ENCODE measurements at places on chromosomes 2 and 18. TPM values are rescaled to one million over a fixed set of nuclear protein-coding genes. Genes with fewer than 3 reads are reported as not detected.

DNA sequence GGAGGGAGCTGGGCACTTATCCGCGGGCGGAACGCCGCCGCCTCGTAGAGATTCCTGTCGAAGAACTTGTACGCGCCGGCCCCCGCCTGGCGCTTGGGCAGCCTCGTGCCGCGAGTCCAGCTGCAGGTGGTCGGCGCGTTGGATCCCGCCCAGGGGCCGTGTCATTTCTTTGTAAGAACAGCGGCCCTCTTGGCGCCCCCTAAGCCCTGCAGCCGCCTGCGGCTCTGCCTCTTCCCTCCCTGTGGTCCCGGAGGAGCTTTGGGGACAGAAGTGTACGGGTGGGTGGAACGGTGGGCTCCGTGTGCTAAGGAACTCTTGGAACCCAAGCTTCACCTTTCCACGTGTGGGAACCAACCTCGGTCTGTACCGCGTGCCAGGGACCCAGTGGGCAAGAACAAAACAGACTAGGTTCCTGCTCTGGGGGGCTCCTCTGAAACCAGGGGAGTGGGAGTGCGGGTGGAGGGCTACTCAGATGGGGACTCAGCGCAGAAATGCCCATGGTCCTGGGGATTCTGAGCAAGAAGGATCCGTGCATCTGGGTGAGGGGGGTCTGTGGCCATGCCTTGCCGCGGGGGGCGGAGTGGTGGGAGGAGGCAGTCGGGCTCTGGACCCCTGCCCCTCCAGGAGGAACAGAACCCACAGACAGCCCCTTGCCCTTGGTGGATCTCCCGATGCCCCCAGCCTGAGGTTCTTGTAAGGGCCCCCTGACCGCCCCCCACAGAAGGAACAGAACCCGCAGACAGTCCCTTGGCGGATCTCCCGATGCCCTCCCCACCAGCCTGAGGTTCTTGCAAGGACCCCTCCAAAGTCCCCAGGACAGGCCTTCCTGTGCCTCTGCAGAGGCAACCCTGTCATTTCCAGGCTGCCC is 1.5 kb downstream of the GPC1 start:
- DNase-seq = peak; percentile 11

GRCh38 chr2:223043164-223043941 is 8.6 kb upstream of the KCNE4 start:
- no peak for DNase-seq

DNA sequence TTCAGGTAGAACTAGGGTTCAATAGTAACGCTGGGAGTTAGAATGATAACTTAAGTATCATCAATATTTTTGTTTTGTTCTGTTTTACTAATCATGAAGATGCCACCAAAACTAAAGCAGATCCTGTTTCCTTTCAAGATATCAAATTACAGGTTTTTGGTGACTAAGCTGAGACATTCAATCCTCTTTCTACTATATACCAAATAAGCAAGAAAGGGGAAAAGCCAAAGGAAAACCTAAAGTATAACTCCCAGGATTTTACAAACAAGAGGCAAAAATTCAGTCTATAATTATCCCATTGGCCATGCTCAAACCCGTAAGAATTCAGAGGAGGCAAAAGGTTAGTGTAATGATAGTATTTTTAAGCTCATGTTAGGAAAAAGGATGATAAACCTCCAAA is 175.2 kb upstream of the CCDC150 start:
- DNase-seq = no peak

APLF gene
- total RNA-seq = 2.9 TPM

DNA sequence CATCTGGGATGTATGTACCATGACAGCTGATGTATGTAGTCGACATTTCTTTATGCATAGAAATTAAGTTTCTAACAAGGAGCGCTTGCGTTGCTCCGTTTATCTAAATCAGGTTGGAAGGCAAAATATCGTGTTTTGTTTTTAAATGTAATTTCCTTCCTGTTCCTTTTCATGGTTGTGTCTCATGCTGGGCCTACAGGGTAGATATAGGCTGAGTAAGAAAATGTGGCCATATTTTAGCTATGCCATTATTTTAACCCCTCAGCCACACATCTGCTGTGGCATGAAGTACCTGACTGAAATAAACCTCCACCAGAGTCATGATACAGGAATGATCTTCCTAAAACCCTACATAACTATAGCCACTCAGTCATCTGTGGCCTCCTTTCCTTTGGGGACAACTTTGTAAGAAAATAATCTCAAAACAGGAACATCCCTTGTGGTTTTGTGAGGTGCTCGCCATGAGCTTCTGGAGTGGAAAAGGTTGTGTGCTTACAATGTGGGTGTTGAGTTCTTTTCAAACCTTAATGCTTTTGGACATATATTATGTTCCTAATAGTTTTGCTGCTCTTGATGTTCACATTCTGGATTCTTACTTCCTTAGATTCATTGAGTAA is 214.3 kb downstream of the FAM210A start:
- DNase-seq = peak; percentile 8

TIGD1 gene
- total RNA-seq = 8.7 TPM

GRCh38 chr2:76288598-76288997 is 577.9 kb upstream of the GCFC2 start:
- DNase-seq = no peak

GRCh38 chr2:240078631-240079030 is 25.3 kb upstream of the OR6B3 start:
- no peak for DNase-seq

WNT6 gene
- 0.25 TPM for total RNA-seq

DNA sequence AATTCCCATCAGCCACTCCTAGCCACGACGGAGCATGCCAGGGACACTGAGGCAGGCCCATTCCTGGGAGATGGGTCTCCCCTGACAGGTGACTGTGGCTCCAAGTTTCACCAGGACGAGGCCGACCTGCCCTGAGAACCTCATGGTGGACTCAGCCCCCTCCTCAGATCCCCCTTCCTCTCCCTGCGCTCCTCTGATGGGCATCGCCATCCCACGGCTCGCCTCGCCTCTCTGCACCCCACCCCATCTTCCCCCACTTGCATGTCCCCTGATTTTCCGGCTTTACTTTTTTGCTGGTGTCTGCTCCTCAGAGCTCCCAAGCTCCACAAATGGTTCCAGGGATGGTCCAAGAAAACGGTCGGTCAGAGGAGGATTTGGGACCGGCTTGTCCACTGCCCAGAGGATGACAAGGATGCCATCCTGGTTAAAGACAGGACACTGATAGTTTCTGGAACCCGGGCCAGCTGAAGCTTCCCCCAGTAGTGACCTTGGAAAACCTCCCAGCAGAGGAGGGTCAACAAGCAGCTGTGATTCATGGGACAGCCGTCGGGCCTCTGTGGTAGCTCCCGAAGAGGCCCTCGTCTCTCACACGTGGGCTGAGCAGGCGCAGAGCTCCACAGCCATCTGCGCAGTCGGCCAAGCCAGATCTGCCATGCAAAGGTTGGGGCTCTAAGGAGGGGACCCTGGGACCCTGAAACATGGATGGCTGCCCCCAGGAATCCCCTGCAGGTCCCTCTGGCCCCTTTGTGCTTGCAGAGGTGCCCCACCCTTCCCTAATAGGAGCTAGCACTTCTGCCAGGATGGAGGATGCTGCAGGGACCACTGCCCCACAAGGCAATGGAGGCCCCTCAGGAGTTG is 87.8 kb upstream of the SLC66A3 start:
- no peak for DNase-seq

DNA sequence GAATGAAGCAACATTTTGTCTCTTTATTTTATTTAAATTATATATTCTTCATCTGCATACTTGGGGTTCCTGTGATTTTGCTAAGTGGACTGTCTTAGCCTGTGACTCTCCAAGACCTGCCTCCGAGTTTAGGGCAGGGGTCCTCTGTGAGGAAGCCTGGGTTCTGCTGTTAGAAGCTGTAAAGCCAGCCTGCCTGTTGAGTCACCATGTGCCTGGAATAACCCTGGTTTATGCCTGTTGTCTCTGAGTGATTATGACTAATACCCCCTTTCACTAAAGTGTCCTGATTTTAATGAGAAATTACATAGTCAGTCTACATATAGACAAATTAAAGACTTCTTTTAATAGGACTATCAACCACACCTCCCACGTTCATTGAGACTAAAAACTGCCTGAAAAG is 369.1 kb downstream of the ZNF521 start:
- no peak for DNase-seq

SPATA3 gene
- 0.59 TPM for total RNA-seq

- DNase-seq = no peak
These were observed 126.9 kb downstream of the SPTBN1 start for GRCh38 chr2:54582987-54583386.

DNA sequence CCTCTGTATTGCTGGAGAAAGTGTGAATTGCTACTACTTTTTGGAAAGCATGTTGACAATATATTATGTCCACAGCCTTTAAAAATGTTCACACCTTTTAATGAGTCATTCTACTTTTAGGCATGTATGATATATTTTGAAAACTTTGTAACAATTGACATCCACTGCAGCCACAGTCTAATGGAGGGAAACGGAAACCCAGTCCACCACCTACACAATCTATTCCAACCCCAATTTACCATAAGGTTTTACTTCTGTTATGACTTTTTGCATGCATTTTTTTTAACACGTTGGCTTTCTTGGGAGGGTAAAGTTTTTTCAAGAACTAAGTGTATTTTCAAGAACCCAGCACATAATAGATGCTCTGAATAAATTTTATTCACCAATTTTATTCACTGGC is 38.5 kb upstream of the ATP8B1 start:
- DNase-seq = peak; percentile 60

GRCh38 chr2:54999182-54999581 is 51.1 kb downstream of the RTN4 start:
- peak; percentile 12 for DNase-seq

DNA sequence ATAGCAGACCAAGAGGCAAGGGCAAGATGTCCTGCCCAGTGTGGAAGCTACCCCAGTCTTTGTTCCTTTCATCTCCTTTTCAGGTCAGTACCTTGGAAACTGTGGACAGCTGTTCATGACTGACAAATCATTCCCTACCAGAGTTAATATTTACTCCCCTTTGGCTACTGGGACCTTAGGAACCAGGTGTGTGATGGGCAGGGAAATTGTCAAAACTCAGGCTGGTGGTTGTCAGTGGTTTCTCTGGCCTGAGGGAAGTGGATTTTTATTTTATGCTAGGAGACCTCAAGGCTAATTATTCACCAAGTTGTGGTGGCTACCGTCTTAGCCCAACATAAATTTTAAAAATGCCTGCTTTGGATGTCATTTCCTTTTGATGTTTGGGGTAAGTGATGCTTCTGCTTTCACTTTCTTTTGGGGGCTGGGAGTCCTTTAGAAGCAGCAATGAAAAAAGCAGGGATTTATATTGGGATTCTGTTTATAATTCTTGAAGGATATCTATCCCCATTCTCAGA is 119.3 kb downstream of the SETBP1 start:
- DNase-seq = no peak

- no peak for DNase-seq
These were observed 126.2 kb downstream of the PDE1A start for GRCh38 chr2:182300608-182301007.

DNA sequence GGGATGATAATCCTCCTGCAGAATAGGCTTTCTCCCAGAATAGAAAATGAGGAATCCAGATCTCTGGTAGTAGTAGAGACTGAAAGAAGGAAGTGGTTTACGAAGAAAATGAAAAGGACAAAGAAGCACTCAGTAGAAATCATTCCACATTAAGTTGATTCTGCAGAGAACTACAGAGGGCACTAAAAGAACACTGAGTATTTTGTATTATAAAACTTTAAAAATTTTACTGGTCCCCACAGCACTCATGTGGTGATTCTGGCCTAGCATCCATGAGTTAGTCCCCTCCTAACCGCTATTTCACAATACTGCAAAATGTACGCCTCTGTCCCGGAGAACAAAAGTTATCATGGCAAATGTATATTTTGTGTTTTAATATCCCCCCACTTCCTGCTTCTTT is 42.9 kb upstream of the SLC35F5 start:
- DNase-seq = no peak

IL36A gene
- total RNA-seq = not detected

PLCD4 gene
- 0.34 TPM for total RNA-seq

DNA sequence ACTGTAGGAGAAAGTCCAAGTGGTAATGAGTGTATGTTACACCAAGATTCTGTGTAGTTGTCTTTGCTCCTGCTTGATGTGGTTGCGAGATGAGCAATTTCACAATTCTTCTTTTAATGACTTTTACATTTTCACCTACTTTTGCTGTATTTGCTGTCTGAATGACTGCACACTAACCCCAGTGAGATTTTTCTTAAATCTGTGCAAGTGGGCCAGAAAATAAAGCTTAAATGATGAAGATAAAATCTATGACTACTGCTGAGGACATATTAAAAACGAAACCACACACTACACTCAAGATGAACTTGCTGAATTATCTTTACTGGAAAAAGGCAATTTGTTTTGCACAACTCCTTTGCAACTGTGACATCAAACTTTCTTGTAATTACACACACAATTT is 4.1 kb downstream of the LDAH start:
- DNase-seq = peak; percentile 6

- DNase-seq = peak; percentile 78
These were observed 591 bp downstream of the ASXL2 start for GRCh38 chr2:25877431-25878360.

MYO7B gene
- total RNA-seq = 1.2 TPM

- no peak for DNase-seq
These were observed 303.2 kb downstream of the MYCN start for GRCh38 chr2:16243411-16243996.

PRKAG3 gene
- not detected for total RNA-seq

ANKRD30B gene
- total RNA-seq = not detected

CGREF1 gene
- 3.7 TPM for total RNA-seq

DNA sequence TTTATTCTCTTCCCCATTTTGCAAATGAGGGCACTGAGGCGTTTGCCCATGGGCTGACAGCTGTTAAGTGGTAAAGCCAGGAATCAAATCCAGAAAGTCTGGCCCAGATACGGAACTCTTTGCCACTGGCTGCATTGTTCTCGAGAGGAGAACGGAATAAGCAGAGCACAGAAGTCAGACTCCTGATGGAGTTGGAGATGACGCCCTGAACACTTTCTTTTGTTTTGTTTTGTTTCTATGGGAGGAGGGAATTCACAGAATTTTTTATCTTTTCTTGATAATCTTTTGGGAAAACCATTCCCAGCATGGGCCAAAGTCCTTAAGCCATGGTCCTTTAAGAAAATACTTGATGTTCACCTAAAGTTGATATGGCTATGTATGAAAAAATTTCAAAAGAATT is 322.2 kb downstream of the RDH14 start:
- DNase-seq = no peak

CAD gene
- total RNA-seq = 125 TPM

ERLEC1 gene
- 19.2 TPM for total RNA-seq

NAGK gene
- 33.6 TPM for total RNA-seq

DNA sequence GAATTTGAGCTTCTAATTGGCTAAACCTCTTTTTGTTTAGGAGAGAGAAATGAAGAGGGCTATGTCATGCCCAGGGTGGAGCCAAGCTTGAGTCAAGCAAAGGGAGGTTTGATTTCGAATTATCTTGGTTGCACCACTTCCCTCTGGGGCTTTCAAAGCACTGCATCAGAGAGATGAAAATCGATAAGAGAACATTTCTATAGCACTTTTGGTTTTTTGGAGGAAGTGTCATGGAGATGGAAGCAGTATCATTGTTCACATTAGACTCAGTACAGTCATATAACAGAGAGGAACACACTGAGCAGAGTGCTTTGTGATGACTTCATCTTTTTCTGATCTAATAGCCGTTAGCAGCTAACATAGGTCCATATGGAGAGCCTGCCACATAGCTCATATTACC is 120.3 kb upstream of the UXS1 start:
- DNase-seq = no peak

GRCh38 chr18:22186484-22186971 is 17.1 kb downstream of the GATA6 start:
- DNase-seq = no peak

CRYGD gene
- not detected for total RNA-seq

MSH2 gene
- 59.2 TPM for total RNA-seq

GRCh38 chr2:102449370-102449974 is 23.6 kb upstream of the SLC9A4 start:
- peak; percentile 75 for DNase-seq

CEP68 gene
- 6.3 TPM for total RNA-seq

SAG gene
- not detected for total RNA-seq

All from activated CD8-positive, alpha-beta T cell treated with anti-CD3 and anti-CD28 coated beads for 36 hours (primary cell).